ENCODE measurements at places on chromosomes 3 and 15.

DNA sequence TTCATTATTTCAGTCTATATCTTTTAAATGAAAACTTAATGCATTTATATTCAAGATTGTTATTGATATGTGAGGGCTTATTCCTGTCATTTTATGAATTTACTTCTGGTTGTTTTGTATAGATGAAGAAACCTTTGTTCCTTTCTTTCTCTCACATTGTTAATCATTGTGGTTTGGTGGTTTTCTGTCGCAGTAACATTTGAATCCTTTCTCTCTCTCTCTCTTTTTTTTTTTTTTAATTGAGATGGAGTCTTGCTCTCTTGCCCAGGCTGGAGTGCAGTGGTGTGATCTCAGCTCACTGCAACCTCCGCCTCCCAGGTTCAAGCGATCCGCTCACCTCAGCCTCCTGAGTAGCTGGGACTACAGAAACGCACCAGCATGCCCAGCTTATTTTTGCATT, 22.1 kb downstream of the AGBL1 start:
- no peak for DNase-seq

DNA sequence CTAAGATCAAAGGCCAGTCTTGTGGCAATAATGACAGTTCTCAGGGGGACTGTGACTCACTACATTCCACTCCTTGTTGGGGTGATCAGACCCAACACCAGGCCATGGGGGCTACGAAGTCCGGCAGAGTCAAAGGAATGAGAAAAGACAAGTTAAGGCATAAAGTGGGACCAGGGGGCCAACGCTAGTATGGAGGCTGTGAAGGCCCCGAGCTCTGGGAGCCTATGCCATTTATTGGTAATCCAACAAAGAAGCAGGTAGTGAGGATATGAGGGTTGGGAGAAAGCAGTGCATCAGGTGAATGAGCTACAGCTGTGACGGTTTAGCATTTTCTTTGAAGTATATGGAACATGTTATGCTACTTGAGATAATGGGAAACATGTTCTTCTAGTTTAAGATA, 104.4 kb upstream of the C2CD4B start:
- DNase-seq = no peak

DNA sequence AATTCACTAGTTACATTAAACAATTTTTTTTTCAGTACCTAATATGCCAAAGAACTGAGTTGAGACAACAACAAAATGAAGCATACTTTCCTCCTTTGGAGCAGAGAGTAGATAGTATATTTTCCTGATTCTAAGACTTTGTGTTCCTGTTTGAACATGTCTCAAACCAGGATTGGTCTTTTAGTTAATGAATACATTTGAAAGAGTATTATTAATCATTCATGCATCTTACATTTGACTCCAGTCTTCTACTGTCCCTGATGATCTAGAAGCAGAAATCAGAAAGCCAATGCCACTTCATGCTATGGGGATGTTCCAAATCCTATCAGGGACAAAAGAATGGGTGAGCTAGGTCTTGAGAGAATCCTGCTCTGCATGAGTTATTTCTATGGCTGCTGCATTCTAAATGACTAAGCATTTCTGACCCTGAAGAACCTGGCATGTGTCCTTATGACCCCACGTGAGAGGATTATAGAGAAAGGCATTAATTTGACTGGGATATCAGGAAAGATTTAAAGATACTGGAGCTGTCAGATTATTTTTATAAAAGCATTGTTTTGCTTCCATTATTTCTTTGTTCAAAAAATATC, 32.9 kb upstream of the MBNL1 start:
- no peak for DNase-seq

DNA sequence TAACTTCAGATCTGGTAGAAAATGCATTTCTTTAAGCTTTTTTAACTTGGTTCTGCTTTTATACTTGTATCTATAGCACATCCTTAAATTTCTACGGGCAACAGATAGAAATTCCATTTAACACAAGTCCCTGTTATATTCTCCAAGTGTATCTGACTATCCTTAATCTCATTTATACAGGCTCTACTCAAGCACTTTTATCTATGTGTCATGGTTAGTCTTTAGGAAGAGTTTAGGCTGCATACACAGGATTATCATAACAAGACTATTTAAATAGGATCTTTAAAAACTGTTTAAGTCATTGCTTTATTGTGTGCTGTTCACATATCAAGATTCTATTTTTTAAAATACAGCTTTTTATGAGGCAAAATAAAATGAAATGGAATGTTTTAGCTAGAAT, 52.7 kb downstream of the SETD5 start:
- no peak for DNase-seq

- no peak for DNase-seq
Measured at GRCh38 chr15:71133747-71134472, 18.6 kb downstream of the THSD4 start.

DNA sequence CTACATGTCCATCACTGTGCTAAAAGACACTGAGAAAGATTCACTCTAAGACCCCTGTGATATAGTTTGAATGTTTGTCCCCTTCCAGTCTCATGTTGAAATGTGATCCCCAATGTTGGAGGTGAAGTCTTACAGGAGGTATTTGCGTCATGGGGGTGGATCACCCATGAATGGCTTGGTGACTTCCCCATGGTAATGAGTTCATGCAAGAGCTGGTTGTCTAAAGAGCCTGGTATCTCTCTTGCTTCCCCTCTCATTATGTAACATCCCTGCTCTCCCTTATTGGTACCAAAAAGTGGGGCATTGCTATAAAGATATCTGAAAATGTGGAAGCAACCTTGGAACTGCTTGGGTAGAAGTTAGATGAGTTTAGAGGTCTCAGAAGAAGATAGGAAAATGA, 32.2 kb upstream of the FAM174B start:
- no peak for DNase-seq

DNA sequence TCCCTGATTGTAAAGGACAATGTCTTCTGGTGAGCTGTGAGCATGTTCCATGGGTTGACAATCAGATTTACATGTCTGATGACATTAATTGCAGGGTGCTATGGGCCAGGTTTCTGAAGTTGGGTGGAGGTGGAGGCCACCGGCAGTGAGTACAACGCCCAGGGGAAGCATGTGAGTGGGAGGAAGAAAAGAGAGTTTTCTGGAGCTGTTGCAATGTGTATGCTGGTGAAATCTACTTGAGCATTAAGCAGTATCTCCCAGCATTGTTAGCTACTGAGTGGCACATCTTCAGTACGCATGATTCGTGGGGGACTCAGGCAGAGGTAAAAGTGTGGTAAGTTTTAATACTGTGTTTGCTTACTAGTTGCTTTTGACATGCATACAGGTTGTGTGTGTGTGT, 26.6 kb downstream of the TMEM45A start:
- no peak for DNase-seq

- no peak for DNase-seq
Measured at GRCh38 chr3:100423611-100424010, 22.3 kb downstream of the LNP1 start.

- DNase-seq = no peak
Measured at GRCh38 chr3:48572517-48572916, 8.9 kb upstream of the UCN2 start.

GRCh38 chr15:72961346-72961745, 90.9 kb upstream of the NEO1 start:
- no peak for DNase-seq

DNA sequence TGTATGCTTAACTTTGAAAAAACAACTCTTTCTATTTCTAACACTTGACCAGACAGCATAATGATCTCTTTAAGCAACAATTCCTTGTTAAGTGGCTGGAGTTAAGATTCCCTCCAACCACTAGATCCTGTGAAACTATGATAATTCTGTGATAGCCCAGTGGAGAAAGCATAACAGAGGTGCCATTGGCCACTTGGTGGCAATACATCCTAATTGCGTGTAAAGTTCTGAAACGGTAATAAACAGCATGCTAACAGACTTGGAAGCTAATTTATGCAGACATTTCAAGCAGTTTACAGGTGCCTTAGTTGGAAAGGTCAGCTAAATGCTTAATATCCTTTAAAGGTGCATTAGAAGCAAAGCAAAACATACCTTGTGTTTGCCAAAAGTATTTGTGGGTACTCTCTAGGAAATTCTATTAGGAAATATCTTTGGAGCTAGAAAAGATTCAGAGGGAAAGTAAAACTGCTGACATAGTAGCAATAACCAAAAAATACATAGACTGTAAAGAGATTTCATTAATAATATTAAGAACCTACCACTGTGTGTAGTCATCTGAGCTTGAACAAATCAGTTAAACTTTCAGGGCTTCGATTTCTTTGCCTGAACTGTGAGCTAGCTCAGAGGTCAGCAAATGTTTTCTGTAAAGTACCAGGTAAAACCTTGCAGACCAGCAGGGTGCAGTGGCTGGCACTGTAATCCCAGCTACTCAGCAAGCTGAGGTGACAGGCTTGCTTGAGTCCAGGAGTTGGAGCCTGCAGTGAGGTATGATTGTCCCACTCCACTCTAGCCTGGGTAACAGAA, 19.0 kb upstream of the CSTA start:
- DNase-seq = no peak

GRCh38 chr15:101641894-101642293, 10.3 kb downstream of the TM2D3 start:
- DNase-seq = no peak

DNA sequence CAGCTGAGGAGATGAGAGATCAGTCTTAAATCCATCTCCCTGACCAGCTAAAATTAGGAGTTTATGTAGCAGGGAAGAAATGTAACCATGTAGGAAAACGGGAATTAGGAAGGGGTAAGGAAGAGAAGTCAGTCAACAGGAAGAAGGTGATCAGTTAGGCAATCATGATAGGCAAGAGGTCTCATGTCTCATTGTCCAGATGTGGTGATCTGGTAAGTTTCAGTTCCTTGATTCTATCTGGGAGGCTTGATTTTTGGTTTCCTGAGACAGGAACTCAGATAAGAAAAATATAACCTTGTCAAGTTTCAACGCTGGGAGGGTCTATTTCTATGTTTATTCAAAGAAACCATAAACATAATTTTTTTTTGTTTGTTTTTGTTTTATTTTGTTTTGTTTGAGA, 40.3 kb upstream of the TBC1D5 start:
- no peak for DNase-seq

DNA sequence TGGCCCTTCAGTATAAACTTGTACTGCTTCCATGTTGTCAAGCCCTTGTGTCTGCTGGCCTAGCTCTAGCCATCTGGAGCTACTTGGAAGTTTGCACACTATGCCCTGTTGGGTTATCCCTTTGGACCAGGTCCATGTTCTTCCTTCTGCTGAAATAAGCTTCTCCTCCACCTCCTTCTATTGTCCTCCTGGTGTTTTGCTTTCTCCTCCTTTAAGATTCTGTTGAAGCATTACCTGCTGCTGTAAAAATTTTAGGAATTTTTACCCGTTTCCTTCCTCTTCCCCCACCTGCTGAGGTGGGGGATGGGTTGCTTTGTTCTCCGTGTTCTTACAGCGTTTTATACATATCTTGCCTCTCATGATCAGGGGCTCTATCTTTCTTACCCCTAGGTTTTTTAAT, 51.7 kb downstream of the SH3GL3 start:
- DNase-seq = no peak

- peak; percentile 51 for DNase-seq
Measured at GRCh38 chr3:153284282-153284938, 122.4 kb downstream of the RAP2B start.

DNA sequence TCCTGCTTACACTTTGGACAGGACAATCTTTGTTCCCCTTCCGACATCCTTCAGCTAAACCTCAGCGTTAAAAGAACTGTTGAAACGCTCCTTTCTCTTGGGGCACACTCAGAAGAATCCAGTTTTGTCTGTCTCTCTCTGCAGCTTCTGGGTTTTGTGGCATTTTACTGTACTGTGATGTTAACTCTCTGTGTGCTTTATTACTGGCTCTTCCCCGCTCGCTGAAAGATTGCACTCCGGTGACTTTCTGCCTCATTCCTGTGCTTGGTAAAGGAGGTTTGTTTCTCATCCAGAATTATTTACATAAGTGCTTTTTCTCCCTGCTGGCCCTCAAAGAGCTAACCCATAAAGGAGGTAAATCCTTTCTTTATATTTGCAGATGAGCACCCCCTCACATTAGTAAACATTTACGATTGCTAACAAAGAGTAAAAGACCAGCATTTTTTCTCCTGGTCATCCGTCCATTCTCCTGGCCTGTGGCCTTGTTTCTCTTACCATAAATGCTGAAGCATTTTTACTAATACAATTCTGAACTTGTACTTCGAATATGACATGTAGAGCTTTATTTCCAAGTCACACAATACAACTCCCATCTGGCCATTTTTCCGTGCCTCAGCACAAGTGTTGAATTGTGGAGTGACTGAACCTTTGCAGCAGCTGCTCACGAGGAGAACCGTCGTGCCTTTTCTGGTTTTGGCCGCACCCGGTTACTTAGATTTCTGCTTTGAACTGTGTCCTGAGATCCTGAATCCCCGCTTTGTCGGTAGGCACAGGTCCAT, 69.3 kb upstream of the RPL35A start:
- peak; percentile 39 for DNase-seq

- no peak for DNase-seq
Measured at GRCh38 chr3:70821602-70822001, 509.2 kb upstream of the MDFIC2 start.

GRCh38 chr15:63414474-63415120, 33.0 kb upstream of the CA12 start:
- no peak for DNase-seq

- no peak for DNase-seq
Measured at GRCh38 chr3:141170678-141171295, 60.8 kb upstream of the PXYLP1 start.

- DNase-seq = no peak
Measured at GRCh38 chr3:23993556-23994243, 48.6 kb downstream of the NR1D2 start.

GRCh38 chr15:34358367-34358766, 8.6 kb downstream of the LPCAT4 start:
- DNase-seq = no peak

DNA sequence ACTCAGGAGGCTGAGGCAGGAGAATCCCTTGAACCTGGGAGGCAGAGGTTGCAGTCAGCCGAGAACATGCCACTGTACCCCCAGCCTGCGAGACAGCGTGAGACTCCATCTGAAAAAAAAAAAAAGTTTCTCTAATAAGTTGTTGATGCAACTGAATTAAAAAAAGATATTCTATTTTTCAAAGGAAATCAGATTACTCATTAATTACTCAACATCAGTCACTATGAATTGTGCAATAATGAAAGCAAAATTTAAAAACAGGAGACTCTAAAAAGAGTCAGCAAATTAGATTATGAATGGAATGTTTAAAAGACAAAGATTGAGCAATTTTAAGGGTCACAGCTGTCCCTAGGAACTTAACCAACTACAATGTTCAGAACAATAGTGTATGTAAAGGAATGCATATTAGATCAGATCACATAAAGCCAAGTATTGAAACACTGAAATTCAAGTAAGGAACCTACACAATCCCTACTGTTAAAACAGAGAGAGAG, 60.2 kb upstream of the SLC4A7 start:
- DNase-seq = no peak
